ENCODE measurements at places on chromosomes 6 and 20.
A peak's percentile ranks its signal among the peaks of the same experiment; 100 is the strongest.

DNA sequence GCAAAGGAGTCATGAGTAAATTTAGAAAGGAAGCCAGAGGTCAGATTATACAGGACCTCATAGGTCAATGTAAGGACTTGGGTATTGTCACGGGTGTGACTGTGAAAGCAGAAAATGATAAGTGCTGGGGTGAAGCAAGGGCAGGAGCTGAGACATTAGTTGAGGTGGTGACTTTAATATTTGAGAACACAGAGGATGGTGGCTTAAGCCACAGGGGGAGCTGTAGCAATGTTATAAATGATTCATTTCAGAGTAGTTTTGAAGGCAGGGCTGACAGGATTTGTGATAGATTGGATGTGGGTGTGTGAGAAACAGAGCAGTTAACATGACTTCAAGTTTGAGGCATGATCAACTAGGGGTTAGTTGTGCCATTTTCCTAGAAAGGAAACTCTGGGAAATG is 659.9 kb downstream of the EPM2A start:
- DNase-seq = no peak

- no peak for DNase-seq
Observed at GRCh38 chr20:9025011-9025410, 43.9 kb upstream of the PLCB4 start.

GRCh38 chr6:138528137-138528536 is 28.8 kb upstream of the NHSL1 start:
- DNase-seq = no peak

DNA sequence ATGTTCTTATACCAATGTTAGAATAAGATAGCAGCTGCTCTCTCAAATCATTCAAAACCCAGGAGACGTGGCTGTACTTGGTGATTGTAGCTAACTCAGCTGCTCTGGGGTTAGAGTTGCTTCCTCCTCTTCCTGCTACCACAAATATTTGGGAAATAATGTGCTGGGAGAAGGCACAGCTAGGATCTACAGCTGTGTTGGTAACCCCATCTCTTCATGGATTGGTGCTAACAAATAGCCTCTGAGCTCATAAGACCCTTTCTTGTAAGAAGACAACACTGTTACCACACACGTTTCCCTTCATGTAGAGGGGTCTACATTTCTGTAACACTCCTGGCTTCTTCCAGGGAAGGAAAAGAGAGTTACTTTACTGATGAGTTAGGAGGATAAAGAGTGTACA is 911.0 kb upstream of the CITED2 start:
- DNase-seq = no peak

DNA sequence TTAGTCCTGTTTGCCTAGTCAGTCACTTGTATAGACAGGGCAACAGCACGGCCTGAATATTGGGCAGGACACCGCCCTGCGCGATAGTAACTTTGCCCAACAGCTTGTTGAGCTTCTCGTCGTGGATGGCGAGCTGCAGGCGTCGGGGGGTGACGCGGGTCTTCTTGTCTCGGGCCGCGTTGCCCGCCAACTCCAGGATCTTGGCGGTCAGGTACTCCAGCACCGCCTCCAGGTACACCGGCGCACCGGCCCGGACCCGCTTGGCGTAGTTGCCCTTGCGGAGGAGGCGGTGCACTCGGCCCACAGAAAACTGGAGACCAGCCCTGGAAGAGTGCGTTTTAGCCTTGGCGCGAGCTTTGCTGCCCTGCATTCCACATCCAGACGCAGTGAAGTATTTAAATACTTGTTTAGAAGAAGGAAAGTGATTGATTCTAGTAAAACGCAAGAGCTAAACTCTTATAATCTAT is 92.8 kb upstream of the BTN3A2 start:
- DNase-seq = no peak

GRCh38 chr6:72724545-72724944 is 102.7 kb downstream of the KCNQ5 start:
- no peak for DNase-seq

DNA sequence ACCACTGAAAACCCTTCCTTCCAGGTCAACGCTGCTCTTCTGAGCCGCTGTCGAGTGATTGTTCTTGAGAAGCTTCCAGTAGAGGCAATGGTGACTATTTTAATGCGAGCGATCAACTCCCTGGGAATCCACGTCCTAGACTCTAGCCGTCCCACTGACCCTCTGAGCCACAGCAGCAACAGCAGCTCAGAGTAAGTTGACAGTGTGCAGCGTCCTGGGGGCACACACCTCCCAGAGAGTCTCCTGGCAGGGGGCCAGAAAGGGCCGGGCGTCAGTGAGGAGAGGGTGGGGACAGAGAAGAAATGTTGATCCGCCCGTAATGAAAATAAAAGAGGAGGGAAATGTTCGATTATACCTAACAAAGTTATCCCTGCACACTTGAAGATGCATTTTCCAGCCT is 5.0 kb downstream of the WRNIP1 start:
- DNase-seq = no peak

DNA sequence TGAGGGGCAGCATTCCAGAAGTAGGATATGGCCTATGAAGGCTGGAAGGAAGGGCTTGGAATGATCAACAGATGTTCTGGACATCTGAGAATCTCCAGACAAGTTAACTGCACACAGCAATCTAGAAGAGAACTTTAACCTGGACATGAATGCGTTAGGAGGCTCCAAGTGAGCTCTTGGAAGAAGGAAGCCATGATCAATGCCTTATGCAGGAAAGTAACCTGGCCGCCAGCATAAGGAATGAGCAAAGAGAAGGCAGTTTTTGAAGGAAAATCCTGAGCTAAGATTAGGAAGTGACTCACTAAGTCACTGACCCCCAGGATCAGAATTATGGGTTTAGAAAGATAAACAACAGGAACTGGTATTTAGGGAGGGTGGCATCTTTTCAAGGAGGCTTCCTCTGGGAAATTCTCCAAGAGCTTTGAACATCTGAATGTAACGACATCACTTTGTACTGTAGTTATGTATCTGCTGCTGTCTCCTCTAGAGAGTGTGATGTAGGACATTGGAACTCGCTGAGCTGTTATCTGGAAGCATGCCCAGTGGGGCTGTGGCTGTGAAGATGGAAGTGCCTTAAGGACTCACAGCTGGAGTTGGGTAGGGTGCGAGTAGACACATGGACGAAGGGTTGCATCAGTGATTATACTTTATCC is 236.8 kb downstream of the PACRG start:
- DNase-seq = peak; percentile 94

DNA sequence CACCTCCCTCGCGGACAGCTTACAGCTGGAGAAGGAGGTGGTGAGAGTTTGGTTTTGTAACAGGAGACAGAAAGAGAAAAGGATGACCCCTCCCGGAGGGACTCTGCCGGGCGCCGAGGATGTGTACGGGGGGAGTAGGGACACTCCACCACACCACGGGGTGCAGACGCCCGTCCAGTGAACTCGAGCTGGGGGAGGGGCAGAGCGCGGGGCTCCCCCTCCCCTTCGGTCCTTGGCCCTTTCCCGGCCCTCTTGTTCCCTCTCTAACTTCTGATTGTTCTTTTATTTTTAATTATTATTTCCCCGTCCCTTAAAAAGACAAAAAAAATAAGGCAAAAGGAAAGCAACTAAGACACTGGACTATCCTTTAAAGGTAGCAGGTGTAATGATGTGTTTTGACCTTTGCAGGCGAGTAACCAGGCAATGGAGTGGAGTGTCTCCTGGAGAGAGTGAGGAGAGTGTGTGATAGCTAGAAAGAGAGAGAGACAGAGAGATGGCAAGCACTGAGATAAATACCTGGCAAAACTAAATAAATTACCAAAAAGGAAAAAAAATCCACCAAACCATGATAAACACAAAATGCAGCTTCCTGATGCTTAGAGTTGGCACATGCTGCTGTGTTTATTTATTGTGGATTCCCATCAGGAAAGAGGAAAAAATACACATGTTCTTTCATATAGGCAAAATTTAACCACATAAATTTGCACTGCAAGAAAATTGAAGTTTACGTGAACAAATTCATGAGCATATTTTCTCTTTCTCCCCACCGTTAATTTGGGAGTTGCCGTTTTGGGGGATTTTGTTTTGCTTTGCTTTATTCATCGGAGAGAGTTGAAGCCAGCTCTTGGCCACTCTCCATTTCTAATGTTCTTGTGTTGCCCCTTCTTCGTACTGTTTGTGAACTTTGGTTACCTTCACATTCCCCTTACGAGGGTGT is 1.9 kb downstream of the POU3F2 start:
- DNase-seq = no peak

DNA sequence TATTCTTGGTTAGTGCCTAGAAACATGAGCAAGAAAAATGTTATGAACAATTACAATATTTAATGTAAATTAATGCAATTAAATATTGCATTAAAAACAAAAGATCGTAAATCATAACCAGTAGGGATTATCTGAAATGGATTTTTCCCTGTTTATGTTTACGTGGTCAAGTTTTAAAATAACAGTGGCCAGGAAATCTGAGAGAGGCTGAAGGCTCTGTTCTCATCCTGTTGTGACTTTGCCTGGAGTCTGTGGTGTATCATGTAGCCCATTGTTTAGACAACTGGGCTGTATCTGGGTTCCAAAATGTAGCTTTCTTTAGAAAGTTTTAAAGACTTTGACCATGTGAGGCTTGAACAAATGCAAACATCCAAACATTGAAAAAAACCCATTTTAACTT is 2.4 kb downstream of the MYO6 start:
- DNase-seq = no peak

GRCh38 chr6:16548121-16548520 is 213.1 kb downstream of the ATXN1 start:
- DNase-seq = no peak

DNA sequence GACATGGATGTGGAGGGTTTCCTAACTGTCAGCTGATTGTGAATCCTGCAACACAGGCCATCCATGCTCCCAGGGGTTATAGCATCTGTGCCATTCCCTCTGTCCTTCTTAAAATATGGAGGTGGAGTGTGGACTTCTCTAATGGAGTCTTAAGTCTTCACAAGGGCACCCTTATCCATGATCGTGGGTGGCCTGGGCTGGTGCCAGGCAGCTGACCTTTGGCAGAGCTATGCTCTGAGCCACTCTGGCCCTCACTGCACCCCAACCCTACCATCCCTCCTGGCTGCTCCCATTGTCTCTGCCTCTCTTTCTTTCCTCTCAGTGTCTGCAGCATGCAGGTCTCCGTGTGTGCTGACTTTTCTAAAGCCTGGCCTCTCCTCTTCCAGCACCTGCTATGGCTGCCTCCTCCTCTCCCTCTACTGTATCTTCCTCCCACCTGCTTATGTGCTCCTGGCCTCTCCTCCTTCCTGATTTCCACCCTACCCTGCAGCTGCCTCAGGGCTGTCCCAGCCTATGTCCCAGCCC is 11.2 kb upstream of the PCMTD2 start:
- DNase-seq = no peak

DNA sequence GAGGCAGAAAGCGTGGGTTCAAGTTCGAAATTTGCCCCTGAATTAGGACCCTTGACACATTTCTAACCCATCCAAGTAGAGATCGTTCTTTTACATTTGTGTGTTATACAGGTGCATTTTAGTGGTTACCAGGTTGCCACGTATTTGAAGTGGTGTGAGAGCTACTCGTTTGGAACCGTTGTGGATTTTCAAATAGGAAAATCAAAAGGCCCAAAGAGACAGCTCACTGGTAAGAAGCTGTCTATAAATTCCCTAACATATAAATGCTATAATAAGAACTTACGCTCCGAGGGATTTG is 1.6 kb upstream of the REV3L start:
- no peak for DNase-seq

DNA sequence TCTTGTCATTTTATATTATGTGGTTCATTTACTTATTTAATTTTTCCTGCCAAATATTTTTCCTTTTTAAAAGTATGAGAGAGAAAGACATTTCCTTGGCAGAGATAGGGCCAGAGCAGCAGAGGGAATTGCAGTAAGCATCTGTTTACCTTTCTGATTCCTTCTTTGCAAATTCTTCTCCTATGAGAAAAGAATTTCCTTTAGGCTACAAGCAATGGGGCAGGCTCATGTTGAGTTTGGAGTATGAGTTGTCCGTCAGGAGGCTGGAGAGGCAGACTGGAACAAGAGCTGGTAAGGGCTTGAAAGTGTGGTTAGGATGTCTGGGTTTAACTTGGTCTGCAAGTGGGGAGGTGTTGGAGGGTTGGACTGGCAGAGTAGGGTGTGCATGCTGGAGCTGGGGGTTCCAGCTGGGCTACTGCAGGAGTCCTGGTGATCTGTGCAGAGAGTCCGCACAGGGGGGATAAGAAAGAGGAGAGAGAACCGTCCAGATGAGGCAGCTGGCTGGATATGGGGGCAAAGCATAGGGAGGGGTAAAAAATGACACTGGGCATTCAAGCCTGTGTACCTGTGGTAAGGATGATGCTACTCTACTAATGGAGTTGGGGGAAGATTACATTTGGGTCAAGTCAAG is 19.7 kb downstream of the TIAM2 start:
- peak; percentile 60 for DNase-seq

- no peak for DNase-seq
Observed at GRCh38 chr20:20395903-20396568, 28.1 kb downstream of the INSM1 start.

DNA sequence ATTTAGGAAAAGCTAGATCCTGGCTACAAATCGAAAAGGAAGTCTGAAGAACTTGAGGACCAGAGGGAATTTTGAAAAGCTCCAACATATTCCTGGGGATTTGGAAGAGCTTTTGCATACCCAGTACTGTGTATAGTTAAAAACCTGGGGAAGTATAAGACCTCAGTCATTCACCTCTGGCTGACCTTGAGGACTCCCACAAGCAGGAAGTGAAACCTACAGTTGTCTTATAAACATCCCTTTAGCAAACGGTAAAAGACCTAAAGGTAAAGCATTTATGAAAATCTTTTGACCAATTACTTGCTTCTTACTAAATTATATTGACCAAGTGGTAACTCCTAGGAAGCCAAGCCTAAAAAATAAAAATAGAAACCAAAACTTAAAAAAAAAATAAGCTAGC is 175.0 kb downstream of the HAO1 start:
- no peak for DNase-seq

GRCh38 chr20:43954704-43955061 is 40.0 kb downstream of the TOX2 start:
- no peak for DNase-seq

DNA sequence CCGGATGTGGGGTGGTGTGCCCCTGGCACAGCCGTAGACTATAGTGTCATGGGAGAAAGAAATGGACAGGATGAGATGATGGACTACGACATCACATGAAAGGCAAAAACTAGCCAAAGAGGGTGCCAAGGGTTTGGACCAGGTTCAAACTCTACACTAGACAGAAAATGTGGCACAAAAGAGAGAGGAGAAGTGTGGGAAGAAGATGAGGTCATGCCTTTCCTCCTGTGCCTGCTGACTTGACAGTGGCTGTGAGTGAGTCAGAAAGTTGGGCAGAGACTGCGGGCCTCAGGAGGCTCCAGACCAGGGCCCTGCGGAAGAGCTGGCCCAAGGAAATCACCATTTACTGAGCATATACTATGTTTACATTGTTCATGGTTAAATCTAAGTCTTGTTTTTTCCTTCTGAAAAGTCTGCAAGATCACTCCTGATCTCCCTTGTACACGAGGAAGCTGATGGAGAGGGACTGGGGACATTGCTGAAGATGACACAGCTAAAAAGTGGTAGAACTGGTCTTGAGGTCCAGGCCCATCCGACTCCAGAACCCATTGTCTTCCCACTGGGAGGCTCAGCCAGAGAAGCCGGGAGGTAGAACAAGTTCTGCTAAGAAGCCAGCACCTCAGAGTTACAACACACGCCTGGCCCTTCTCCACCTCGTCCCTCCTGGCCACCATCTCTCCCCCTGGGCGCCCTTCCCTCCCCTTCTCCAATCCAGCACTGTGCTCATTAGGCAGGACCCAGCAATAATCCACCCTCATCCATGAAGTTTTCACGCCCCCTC is 35.6 kb downstream of the CNKSR3 start:
- no peak for DNase-seq
